C1 segment of cervical spinal cord (tissue), 14 donors: ENCODE measurements at places on chromosomes 1 and 21.

GRCh38 chr1:230743899-230744298 lies 3.3 kb upstream of the CAPN9 start:
- DNase-seq = no peak

DNA sequence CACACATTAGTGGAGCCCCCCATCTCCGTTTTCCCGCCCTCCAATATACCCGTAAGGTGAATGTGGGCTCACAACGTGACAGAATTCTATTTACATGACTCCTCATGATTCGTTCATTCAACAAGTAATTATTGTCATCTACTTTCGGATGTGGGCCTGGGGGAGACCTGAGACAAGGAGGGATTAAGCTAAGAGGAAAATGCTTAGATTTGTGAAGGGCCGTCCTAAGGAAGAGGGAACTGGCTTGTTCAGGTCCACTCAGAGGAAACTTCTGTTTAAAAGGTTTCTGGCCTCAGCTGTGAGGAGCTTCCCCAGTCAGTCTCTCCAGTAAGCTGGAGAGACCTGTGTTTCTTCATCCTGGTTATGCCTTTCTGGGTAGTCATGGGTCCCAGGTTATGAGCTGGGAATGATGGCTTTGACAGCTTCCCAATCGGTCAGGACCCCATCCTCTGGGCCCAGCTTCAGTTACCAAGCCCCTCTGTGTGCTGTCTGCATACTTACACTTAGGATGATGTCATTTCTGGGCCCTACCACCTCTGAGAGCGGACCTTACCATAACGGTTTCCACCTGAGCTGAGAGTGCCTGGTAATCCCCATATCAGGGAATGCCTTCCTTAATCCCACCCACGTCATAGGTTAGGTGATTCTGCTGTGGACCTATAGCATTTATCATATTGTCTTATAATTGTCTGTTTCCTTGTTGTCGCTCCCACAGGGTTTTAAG lies 687 bp upstream of the ERI3 start:
- no peak for DNase-seq

DNA sequence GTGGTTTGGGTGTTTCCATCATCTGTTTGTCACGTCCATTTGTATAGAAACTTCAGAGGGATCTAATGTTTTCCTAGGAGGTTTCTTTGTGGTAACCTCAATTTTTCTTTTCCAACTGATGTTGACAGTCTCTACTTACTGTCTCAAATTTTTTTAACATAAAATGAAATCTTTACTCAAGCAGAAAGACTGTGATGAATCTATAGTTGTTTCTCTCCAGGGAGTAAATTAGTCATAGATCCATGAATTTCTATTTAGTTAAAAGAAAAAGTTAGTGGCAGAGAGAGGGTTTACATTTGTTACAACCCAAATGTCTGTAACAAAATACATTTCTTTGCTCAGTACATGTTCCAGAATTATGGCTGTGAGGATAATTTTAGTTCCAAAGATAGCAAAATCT lies 161.6 kb downstream of the DISP1 start:
- DNase-seq = no peak

DNA sequence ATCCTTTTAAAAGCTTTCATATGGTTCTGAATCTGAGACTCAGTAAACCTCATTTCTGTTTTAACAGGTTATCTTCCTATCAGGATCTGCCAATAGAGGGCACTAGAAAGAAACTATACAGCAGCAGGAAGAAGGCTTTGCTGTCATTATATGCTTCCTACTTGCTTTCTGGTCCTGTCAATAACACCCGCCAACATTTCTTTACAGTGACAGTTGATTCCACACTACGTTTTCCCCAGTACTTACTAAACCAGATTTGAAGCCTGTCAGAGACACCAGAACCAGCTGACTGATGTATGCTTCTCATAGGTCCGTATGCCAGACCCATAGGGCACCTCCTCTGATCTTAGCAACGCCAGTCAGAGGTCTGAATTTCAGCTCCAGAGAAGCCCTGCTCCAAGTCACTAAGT lies 341.0 kb upstream of the NEGR1 start:
- peak; percentile 9 for DNase-seq

DNA sequence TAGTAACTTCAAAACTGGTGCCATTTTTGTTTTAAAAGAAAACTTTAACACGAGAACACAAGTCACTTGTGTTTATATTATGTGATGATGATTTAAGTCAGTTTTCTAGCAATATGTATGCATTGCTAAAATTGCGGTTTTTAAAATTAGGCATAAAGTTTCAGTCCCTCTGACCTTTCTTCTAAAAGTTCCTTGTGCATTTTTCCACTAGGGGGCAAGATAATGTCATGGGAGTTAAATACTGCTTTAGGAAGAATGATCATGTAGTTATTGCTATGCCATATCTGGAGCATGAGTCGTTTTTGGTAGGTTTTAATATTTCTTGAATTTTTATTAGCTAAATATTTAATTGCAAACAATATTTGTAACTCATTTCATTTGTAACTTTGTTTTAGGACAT lies 10.7 kb downstream of the CDC7 start:
- no peak for DNase-seq
